NCI-H1694 treated with DMSO at 0.1 percent for 48 hours (cell line): ENCODE measurements at places on chromosomes 2 and 18.

DNA sequence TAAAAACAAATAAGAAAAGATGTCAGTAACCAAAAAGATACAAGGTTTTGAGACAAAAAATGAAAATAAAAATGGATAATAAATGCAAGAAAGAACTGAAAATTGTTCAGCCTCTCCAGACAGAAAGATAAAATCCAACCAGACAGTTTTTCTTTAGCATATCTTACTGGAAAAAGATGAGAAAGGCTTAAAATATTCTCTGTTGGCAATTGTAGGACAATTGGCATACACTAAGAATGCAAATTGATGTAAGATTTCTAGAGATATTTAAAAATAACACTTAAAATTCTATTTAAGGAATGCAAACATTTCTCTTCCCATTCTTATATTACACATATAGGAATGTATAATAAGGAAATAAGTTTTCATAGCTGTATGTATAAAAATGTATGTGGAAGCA is 590.6 kb downstream of the DSC3 start:
- no peak for DNase-seq

- DNase-seq = peak; percentile 81
These were observed 49.3 kb downstream of the GREB1 start for GRCh38 chr2:11582862-11583752.

DNA sequence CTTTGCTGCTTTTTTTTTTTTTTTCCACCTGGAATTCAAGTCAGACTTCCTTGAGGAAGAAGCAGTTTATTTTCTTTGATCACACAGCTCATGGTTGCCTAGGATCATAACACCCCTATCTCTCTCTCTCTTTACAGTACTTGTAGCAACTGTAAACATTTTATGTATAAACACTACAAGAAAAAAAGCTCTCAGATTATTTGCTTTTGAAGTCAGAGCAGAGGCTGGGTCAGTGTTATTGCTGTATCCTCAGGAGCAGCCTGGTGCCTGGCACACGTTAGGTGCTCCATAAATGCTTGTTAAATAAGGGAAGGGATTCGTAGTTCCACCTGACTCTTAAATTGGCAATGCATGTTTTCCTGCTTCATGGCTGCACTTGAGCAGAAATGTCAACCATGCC is 221.2 kb downstream of the TGIF1 start:
- no peak for DNase-seq

DNA sequence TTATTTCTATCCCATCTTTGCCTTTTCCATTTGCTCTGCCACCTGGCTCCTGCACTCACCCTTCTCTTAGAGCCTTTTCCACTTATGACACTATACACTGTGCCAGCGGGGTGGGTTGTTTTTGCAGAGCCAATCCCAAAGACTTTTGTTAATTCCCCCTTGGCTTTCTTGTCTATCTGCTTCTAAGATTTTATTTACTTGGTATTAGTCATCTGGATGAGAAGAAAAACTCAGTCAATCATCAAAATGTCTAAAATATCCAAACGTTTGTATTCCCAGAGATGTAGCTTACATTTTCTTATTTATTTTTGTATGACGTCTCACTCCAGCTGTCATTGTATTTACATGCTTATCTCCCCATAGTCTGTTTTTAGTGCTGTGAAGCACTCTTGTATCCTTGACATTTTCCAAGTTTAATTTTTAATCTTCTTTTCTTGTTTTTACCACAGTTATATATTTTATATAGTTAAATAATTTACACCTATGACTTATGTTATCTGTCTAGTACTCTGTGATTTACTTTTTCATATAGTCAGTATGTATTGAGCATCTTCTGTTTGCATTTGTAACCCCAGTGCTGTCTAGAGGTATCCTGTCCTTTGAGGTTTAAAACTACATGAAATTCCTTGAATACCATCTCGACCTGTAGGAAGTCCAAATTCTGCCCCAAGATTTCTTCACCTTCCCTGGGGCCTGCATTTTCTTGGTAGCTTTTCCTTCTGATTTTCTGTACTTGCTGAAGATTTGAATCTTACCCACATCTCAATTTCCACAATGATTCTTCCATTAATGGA is 55.1 kb downstream of the COL4A3 start:
- no peak for DNase-seq
